ENCODE measurements at places on chromosomes 2 and 18. TPM values are rescaled to one million over a fixed set of nuclear protein-coding genes. Genes with fewer than 3 reads are reported as not detected.

Gene EVA1A
- total RNA-seq, result not detected

Gene ERBB4
- total RNA-seq, result 151 TPM

Gene RUFY4
- total RNA-seq, result not detected

Gene RGPD3
- 1.3 TPM for total RNA-seq

Gene NPC1
- total RNA-seq, result 56.7 TPM

Gene ATL2
- 170 TPM for total RNA-seq

Gene EFHD1
- total RNA-seq, result 0.63 TPM

All from parietal lobe (tissue), 2 donors.